ENCODE measurements at places on chromosomes 11 and 22.
A peak's percentile ranks its signal among the peaks of the same experiment; 100 is the strongest.

- peaks cover 1% of the 10 kb centered on the region for H3K27me3 ChIP-seq
- H3K4me1 ChIP-seq = peaks cover 54% of the 10 kb centered on the region
- peak overlapping the region; percentile 76 for H3K4me3 ChIP-seq
Measured at GRCh38 chr22:23767303-23767672, 484 bp downstream of the CHCHD10 start.

- peaks cover 8% of the 10 kb centered on the region for H3K4me1 ChIP-seq
- DNase-seq = peak; percentile 18
- H3K27ac ChIP-seq = no peak overlapping the region
- H3K27me3 ChIP-seq = no peaks in the 10 kb centered on the region
- peaks cover 2% of the 10 kb centered on the region for H3K36me3 ChIP-seq
Measured at GRCh38 chr11:112453601-112454577, 193.2 kb upstream of the PLET1 start.

- no peak for DNase-seq
- H3K27me3 ChIP-seq = peaks cover 2% of the 10 kb centered on the region
- H3K4me3 ChIP-seq = no peak overlapping the region
- no peaks in the 10 kb centered on the region for H3K36me3 ChIP-seq
- H3K4me1 ChIP-seq = no peaks in the 10 kb centered on the region
- H3K27ac ChIP-seq = no peak overlapping the region
Measured at GRCh38 chr11:33387996-33388395, 130.8 kb downstream of the HIPK3 start.

GRCh38 chr22:40449676-40450035 is 79.3 kb downstream of the SGSM3 start:
- DNase-seq = no peak
- peaks cover 59% of the 10 kb centered on the region for H3K4me1 ChIP-seq
- peak overlapping the region; percentile 62 for H3K27ac ChIP-seq
- peaks cover 54% of the 10 kb centered on the region for H3K36me3 ChIP-seq
- H3K4me3 ChIP-seq = no peak overlapping the region

- no peaks in the 10 kb centered on the region for H3K4me1 ChIP-seq
- H3K4me3 ChIP-seq = no peak overlapping the region
- DNase-seq = no peak
- H3K36me3 ChIP-seq = no peaks in the 10 kb centered on the region
- H3K27ac ChIP-seq = no peak overlapping the region
- no peaks in the 10 kb centered on the region for H3K27me3 ChIP-seq
Measured at GRCh38 chr22:48366056-48366455, 1461.6 kb downstream of the BRD1 start.

GRCh38 chr11:27467181-27467913 is 5.2 kb downstream of the LGR4 start:
- no peak for DNase-seq
- H3K4me3 ChIP-seq = no peak overlapping the region
- no peak overlapping the region for H3K27ac ChIP-seq
- H3K4me1 ChIP-seq = peaks cover 9% of the 10 kb centered on the region
- no peaks in the 10 kb centered on the region for H3K36me3 ChIP-seq

GRCh38 chr11:118838905-118839553 is 44.7 kb upstream of the CXCR5 start:
- H3K27ac ChIP-seq = peak overlapping the region; percentile 1
- H3K4me3 ChIP-seq = no peak overlapping the region
- peaks cover 2% of the 10 kb centered on the region for H3K36me3 ChIP-seq
- H3K4me1 ChIP-seq = peaks cover 37% of the 10 kb centered on the region

DNA sequence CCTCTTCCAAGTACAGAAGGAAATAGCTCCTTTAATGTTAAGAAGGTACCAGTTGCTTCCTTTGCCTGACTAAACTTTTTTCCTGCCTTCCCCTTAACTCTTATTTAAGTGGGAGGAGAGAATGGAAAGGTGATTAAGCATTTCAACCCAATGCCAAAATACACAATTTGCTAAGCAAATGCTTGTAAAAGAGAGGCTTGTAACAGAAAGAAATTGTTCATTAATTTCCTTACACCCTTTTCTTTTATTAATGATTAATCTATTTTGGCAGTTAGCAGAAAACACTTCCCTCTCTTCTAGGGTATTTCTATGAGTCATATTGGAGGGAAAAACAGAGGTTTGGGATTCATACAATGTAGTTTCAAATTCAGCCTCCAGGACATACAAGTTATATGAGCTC is 427.6 kb upstream of the FAT3 start:
- no peak overlapping the region for H3K27ac ChIP-seq
- H3K4me1 ChIP-seq = no peaks in the 10 kb centered on the region
- DNase-seq = no peak

- H3K4me3 ChIP-seq = no peak overlapping the region
- H3K36me3 ChIP-seq = no peaks in the 10 kb centered on the region
- DNase-seq = no peak
- H3K27ac ChIP-seq = no peak overlapping the region
- H3K27me3 ChIP-seq = peaks cover 2% of the 10 kb centered on the region
Measured at GRCh38 chr11:70642266-70642665, 243.9 kb downstream of the CTTN start.

DNA sequence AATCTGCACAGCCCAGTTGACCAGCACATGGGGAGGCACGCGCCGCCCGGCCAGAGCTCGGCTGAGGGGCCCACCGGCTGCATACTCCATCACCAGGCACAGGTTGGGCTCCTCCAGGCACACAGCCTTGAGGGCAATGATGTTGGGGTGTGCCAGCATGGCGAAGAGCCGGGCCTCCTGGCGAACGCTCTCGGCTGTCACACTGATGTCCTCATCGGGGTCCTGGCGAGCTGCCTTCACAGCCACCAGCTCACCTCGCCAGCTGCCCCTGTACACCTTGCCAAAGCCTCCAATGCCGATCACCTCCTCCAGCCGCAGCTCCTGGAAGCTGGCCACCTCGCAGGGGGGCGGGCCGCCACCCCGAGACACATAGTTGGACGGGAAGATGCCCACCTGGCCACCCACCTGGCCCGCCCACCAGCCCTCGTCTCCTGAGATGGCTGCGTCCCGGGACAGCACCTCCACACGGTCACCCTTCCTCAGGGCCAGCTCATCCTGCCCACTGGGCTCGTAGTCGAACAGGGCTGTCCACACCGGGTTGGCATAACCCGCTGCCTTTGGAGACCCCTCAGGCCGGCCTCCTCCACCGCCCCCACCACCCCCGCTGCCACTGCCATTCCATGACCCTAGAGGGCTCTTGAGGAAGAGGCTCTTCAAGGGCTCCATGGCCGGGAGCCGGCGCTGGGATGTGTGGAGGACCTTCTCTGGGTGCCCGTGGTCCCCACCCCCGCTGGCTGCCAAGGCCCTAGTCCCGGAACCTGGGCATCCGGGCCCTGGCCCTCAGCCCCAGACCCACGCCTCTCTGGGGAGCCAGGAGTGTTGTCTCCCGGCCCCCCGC is 711 bp downstream of the MAP3K11 start:
- H3K27ac ChIP-seq = peak overlapping the region; percentile 91
- H3K27me3 ChIP-seq = no peaks in the 10 kb centered on the region
- peak; percentile 19 for DNase-seq
- H3K36me3 ChIP-seq = peaks cover 29% of the 10 kb centered on the region

DNA sequence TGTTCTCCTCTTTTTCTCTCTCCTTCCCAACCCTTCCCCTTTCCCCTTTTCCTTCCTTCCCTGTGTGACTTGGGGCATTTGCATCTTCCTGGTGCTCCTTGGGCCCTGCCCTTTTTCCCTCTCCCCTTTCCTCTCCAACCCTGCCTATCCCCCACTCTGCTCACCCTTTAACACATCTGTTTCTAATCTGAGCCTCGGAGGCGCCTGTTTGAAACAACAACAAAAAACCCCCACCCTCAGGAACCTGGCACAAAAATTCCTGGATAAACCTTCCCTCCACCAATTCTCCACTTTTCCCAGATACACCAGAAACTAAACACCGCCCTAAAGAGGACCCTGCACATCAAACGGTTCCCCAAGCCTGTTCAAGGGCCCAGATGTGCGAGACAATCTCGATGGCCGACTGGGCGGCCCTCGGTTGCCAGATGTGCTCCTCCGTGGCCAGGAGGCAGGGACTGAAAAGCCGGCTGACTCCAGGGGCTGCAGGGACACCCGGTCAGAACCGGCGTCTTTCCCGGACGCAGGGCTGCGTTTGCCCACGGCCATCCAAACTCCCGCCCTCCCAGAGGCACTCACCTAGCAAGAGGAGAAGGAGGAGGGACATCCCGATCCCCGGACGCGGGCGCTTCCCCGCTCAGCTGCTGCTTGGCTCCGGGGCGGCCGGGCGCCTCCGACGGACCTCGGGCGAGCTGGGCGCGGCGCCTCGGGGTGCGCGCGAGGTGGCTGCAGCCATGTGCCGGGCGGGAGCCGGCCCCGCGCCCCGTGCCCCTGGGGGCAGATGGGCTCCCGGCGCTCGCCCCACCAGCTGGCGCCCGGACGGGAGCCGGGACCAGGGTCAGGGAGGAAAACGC is 486 bp downstream of the CLMP start:
- peaks cover 80% of the 10 kb centered on the region for H3K27me3 ChIP-seq
- DNase-seq = no peak
- no peak overlapping the region for H3K27ac ChIP-seq
- H3K4me1 ChIP-seq = peaks cover 33% of the 10 kb centered on the region

Data from activated CD4-positive, alpha-beta T cell treated with anti-CD3 and anti-CD28 coated beads, Interleukin-2, amount 10 ng/mL, durations not matched to agents 7 days and 5 days (primary cell).